ENCODE measurements at places on chromosomes 3 and 15. TPM values are rescaled to one million over a fixed set of nuclear protein-coding genes. Genes with fewer than 3 reads are reported as not detected.

SPTSSB gene
- not detected for total RNA-seq

LINGO1 gene
- not detected for total RNA-seq

TAGLN3 gene
- total RNA-seq = not detected

SKOR1 gene
- 0.08 TPM for total RNA-seq

THRB gene
- 8.7 TPM for total RNA-seq

ANKRD34C gene
- total RNA-seq = not detected

PPARG gene
- 39.4 TPM for total RNA-seq
